HL-60 (cell line): ENCODE measurements at places on chromosomes 5 and 9.

DNA sequence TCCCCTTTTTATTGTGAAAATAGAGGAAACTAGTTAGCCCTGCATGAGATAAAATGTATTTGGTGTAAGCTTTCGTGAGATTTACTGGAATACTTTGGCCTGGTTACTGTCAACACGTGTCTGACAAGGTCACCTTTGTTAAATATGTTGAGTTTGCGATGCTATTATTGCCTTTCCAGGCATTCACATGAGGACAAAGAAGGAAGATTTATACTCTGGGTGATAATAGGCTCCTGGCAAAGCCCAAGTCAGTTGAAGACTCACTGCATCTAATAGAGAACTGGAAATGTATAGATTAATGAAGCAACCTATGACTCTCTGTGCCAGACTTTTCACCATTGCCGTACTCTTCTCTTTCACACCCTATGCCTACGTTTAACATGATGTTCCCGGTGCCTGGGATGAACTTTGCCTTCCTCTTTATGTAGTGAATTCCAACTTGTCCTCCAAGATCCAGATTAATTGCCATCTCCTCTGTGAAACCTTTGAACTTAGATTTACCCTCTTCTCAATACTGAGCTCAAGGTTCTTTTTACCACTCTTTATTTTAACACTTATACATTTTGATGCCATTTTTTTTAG is 33.9 kb downstream of the ITGA2 start:
- no peak for DNase-seq

DNA sequence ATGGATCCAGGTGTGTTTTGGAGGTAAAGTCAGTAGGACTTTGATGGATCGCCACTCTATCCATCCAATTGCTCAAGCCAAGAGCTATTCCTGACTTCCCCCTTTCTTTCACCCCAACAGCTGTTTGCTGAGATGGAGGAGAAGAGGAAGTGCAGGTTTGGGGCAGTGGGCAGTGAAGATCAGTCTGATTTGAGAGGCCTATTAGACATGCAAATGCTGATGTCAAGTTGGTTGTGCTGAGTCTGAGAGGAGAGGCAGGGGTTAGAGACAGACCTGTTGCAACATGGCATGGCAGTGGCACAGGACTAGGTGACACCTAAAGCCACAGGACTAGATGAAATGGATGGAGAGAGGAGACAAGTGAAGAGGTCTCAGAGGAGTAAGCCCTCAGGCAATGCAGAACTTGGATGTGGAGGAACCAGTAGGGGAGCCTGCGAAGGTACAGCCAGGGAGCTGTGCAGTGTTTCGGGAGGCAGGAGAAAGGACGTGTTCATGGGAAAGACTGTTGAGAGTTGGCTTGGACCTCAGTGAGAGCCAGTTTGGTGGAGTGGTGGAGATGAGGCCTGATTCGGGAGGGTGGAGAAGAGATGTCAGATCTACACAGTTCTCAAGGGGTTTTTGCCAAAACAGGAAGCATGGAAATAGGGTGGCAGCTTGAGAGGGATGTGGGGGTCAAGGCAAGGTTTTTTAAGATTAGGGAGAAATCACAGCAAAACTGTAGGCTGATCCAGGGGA is 175.0 kb downstream of the MACROH2A1 start:
- peak; percentile 55 for DNase-seq

DNA sequence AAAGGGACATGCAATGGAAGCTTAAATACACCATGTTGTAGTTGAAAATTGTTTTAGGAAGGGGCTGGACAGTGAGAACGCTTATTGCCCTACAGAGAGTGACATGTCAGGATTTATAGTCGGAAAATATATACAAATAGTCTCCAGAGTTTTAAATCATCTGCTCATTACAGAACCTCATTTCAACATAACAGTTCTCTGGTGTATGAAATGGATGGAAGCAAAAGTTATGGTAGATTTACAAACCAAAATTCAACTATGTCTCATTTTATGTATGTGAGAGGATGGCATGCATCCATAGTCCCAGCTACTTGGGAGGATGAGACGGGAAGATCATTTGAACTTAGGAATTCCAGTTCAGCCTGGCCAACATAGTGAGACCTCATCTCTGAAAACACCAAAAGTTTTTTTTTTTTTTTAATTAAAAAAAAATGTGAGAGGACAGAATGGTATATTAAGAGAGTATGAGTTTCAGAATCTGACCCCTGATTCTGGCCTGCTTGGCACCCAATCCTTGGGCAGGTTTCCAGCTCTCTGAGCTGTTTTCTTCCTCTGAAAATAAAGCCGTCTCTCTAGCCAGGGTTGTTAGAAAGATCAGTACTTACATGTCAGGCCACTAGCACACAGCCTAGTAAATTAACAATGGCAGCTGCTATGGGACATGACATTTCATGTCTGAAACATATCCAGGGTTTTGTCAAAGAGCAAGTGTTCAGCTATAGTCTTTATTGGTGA is 40.1 kb downstream of the IQGAP2 start:
- DNase-seq: no peak

GRCh38 chr5:140322751-140323731 is 20.1 kb upstream of the PFDN1 start:
- no peak for DNase-seq

- DNase-seq: no peak
Measured at GRCh38 chr5:178207917-178208280, 3.6 kb downstream of the HNRNPAB start.

GRCh38 chr9:6938447-6938846 is 180.7 kb downstream of the KDM4C start:
- no peak for DNase-seq

DNA sequence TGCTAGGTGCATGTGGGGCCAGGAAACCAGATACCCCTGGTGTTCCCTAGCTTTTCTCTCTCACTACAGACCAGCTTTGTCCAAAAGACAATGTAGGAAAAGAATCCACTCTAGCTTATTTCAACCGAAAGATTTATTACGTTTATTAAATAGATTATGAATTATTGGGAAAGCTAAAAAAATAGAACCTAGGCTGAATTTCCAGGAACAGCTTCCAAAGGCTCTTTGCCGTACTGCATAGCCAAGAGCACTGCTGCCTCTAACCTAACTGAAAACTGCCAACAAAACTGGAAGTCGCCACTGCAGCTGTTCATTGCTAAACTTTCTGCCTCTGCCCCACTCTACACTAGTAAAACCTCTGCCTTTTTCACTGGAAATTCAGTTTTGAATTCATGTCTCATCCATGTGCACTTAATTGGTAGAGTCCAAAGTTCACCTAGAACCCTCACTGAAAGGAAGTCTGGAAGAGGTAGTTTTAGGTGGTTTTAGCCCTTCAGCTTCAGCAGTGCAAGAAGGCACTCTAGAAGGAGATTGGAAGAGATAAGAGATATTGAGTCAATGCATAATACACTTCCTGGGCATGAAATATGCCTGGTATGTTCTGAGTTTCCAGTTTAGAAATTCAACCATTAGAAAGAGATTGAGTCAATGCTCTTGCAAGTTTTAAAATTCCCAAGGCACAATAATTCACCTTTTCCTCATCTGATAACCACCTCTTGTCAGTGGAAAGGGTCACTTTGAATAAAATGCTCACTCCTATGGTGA is 927.9 kb downstream of the MAT2B start:
- DNase-seq: no peak

DNA sequence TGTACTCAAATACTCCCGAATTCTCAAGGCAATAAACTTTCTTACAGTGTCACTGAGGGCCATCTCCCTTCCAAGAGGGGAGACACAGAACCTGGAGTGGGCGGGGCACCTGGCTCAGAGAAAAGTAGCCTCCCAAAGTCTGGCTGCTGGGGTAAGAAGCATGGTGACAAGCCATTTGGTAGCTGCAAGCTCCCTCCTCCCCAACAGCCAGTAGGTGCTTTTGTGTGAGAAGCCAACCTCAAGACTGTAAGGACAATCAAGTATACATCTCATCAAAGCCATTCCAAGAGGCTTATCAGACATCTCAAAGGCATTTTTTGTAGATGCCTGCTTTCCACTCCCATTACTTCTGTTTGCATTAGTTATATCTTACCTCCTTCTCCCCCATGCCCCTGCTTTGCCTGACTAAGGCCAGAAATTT is 1.4 kb downstream of the DAB2 start:
- no peak for DNase-seq

DNA sequence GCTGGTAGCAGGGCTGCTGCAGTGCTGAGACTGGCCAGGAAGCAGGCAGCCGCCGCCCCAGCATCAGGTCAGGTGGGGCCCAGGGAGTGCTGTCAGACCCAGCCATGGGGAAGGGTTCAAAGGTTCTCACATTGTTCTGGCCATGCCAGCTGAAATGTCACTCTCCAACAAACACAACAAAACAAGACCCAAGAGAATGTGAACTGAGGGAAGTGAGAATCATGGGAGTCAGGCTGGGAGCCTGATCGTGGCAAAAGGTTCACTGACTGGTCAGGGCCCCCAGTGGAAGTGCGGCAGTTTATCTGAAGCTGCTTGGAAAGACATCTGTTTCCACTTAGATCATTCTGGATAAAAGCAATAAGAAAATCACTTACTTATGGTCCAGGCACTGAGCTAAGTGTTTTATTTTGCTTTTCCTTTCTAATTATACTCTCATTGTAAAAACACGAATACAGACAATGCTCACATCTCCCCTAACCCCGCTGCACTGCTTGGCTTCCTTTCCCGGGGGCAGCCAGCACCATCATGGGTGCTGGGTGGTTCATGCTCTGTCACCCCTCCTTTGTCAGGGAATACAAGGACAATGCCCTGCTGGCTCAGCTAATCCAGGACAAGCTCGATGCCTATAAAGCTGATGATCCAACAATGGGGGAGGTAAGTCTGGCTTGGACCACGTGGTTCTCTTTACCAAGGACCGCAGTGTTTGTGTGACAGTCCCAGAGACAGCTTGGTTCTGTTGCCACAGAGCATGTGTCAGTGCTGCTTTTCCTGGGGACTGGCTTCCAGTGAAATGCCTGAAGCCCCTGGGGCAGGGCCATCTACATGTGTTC is 41.9 kb upstream of the CFAP157 start:
- no peak for DNase-seq

DNA sequence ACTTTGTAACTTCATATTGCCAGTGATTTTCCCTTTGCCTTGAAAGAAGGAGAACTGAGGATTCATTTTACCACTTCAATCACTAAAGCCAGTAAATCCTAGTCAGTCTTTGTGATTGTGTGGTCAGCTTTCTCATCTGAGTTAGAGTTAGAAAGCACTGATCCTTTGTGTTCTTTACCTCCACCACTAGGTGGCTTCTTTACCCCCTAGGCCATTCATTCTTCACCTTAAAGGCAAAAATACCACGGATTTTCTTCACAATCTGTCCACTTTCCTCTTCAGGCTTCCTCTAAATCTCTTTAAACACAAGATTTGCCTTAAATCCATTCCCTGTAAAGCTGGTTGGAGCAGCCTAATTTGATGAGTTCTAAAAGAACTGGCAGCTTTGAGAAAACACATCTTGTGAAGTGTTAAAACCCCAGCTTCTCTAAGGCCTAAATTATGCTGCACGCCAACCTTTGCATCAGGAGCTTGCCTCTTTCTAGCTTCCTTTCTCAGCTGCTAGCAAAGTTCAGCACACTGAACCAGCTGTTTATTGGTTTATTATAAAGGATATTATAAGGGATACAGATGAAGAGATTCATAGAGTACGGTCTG is 20.4 kb downstream of the BDP1 start:
- DNase-seq: no peak

- DNase-seq: no peak
Measured at GRCh38 chr5:18105449-18105848, 471.2 kb downstream of the TAF11L14 start.

DNA sequence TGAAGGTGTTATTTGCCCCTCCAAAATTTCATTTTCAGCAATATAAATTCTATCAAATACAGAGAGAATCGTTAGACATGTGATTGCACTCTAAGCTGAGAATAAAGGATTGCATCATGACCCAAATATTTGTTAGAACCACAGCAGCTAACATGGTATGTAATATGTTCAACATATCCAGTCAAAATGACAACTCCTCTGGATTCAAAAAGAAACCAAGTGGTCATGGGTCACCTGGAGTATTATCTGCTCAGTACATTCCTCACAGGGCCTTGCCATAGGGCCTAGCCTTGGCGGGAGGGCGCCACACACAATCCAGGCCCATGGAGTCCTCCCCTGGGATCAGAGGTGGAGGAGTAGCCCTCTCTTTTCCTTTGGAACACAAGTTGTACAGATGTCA is 179.2 kb downstream of the HSD17B3 start:
- no peak for DNase-seq

- peak; percentile 55 for DNase-seq
Measured at GRCh38 chr9:78030296-78030552, 1.4 kb downstream of the GNAQ start.

DNA sequence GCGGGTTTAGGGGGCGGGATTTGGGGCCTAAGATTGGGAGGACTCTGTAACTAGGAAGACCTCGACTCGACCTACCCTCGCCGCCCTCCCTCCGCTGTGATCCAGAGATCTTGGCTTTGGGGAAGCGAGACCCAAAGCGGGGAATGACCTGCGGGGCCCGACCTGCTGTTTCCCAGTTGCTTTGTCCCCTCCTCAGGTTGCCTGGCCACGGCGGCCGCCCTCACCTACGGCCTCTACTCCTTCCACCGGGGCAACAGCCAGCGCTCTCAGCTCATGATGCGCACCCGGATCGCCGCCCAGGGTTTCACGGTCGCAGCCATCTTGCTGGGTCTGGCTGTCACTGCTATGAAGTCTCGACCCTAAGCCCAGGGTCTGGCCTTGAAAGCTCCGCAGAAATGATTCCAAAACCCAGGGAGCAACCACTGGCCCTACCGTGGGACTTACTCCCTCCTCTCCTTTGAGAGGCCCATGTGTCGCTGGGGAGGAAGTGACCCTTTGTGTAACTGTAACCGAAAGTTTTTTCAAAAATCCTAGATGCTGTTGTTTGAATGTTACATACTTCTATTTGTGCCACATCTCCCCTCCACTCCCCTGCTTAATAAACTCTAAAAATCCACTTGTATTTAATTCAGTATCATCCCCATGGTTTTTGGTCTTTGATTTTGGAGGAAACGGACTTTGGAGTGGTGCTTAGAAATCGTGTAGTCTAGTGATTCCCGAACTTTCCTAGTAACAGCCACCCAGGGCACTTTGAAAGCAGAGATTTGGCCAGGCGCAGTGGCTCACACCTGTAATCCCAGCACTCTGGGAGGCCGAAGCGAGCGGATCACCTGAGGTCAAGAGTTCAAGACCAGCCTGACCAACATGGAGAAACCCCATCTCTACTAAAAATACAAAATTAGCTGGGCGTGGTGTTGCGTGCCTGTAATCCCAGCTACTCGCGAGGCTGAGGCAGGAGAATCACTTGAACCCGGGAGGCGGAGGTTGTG is 878 bp downstream of the HIGD2A start:
- no peak for DNase-seq

GRCh38 chr5:127236254-127236653 is 54.3 kb upstream of the MEGF10 start:
- DNase-seq: no peak

- DNase-seq: no peak
Measured at GRCh38 chr5:103513701-103514100, 48.9 kb downstream of the NUDT12 start.
